Lung microvascular endothelial cell (primary cell): ENCODE measurements at places on chromosomes 7 and 10.
A peak's percentile ranks its signal among the peaks of the same experiment; 100 is the strongest.

DNA sequence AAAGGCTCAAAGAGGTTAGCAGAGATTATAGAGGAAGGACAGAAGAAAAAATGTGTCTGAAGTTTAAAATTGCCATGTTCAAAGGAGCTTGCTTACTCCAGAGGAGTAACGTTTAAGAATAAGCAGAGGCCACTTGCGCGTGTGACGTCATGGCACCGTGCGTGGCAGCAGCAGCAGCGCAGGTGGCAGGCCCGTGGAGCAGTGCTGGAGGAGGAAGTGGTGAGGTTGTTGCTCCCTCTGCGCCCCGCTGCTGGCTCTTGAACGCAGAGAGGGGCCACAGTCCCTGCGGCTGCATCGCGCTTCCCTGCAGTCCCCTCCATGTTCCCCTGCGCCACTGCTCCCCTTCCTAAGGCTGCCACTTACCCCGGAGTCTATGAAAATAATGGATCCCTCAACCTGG is 37.5 kb downstream of the GDI2 start:
- DNase-seq = no peak

DNA sequence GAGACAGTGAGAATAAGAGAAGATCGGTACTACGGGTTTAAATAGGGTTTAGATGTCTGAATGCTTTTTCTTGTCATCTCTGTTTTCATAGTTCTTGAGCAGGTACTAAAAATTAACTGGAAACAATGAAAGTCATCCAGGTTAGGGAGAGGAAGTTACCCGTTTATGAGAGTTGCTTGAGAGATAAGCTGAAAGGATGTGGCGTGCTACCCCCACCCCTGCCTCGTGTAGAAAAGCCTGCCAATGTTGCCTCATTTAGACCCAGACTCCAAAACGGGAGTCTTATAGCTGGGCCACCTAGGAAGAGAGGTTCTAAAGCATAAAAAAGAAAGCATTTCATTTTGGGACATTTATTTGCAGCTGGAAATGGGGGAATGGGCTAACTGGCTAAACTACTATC is 10.2 kb downstream of the AKR1C4 start:
- DNase-seq = no peak

DNA sequence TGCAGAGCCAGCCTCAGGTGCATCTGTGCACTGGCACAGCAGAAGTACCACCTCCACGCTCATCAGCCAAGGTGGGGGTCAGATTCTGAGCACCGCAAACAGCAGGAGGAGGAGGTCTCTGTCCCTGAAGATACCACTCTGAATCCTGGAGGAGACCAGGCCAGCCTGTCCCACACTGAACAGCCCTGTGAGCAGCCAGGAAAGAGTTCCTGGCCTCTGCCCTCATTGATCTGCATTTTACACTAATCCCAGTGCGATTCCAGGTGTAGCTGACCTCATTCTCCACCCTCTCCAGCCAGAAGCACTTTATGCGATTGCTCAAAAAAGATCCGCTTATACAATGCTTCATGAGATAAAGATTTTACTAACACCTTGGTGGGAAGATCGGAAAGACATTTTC is 99.1 kb upstream of the CACUL1 start:
- no peak for DNase-seq

DNA sequence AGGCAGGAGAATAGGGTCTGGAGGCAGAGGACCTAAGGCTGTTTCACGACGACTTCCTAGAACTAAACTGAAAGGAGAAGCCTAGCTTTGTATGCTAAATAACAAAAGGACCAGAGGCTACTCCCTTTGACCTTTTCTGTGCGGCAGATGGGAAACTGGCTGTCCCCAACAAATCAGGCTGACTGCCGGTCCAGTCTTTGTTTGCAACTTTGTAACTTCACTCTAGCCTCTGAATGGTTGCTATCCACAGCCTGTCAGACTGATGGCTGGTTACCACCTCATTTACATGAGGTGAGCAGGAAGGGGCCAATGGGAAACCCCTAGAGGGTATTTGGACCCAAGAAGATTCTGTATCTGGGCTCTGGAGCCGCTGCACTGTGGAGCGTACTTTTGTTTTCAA is 132.6 kb upstream of the SHH start:
- DNase-seq = no peak

- DNase-seq = no peak
Measured at GRCh38 chr10:31098046-31098445, 66.4 kb upstream of the ZNF438 start.

DNA sequence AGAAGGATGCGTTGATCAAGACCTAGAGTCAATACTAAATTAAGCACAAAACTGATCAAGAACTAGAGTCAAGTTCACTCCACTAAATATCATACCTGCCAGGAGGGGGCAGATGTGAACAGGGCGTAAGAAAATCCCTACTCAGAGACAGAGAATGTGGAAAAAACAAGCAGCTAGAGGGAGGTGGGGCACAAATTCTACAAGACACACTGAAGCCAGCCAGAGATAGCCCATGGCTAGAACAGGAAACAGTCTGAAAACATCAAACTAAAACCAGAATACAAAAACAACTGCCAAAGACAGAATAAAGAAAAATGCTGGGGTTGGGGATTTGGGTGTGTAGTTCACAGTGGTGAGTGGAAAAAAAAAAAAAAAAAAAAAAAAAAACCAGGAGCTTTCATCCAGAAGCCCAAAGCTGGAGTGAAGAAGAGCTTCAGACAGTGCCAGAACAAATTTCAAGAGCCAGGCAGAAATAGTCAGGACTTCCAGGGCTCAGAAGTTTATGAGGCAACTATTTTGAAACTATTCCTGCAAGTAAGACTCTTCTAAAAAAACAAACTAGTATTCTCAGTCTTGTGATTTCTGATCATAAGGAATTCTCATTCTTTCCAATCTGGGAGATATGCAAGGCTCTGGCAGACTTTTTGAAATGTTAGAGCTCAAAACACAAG is 118.3 kb downstream of the CCDC71L start:
- peak; percentile 96 for DNase-seq

DNA sequence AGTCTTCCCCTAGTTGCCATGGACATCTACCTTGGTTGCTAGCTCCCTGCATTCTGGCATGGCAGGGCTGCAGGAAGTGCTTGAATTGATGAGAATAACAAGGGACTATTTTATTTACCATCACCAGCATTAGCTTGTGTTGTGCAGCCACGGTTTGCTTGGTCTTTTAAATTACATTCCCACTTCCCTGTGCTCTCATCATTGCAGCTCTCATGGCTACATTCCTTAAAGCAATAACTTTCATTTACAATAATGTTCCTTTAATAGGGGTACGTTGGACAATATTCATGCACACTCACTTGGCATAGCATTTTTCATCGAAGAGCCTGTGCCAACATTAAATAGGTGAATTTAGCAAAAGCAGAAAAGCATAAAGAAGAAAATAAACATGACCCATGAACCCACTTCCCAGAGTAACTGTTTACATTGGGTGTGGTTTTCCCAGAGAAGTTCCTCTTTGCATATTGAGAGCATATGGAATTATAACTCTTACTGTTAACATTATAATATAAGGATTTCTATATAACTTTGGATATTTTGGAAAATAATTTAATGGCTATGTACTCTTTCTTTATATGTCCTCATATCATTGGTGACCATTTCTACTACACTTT is 113.2 kb upstream of the VWC2 start:
- no peak for DNase-seq

GRCh38 chr7:36306722-36307121 is 82.9 kb upstream of the ANLN start:
- DNase-seq = no peak

DNA sequence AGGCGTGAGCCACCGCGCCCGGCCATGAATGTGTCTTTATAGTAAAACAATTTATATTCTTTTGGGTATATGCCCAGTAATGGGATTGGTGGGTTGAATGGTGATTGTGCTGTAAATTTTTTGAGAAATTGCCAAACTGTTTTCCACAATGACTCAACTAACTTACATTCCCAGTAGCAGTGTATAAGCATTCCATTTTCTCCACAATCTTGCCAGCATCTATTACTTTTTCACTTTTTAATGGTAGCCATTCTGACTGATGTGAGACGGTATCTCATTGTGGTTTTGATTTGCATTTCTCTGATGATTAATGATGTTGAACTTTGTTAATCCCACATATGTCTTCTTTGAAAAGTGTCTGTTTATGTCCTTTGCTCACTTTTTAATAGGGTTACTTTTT is 1187.9 kb downstream of the XPNPEP1 start:
- DNase-seq = no peak

DNA sequence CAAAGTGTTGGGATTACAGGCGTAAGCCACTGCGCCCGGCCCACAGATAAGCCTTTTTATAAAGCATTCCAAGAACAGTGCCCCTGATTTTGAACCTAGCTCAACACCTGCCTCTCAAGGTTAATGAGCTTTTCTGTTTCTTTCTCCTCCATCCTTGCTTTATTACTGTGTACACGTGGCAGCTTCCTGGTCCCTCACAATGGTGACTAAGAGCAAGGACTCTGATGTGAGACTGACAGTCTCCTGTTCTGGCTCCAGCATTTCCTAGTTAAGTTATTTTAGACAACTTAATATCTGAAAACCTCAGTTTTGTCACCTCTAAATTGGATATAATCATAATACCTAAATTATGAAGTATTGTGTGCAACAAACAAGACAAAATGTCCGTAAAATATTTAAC is 9.9 kb downstream of the HABP2 start:
- DNase-seq = no peak

GRCh38 chr7:46468753-46469356 is 547.8 kb upstream of the IGFBP3 start:
- peak; percentile 53 for DNase-seq

DNA sequence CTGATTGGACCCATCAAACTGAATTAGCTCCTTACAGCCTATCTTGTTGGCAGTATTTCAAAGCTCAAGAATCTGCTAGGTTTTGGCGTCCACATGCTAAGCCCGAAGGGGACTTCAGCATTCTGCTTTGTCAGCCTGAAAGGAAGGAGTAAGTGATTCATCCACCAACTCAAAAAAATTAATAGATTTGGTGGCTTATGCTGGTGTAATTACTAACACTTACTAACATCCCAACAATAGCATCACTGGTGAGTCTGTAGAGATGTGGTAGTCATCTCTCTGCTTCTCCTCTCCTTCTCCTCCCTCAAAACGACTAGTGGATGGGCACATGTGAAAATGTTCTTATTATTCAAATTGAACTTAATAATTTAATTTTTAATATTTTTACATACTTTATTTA is 53.8 kb upstream of the EGR2 start:
- DNase-seq = no peak

DNA sequence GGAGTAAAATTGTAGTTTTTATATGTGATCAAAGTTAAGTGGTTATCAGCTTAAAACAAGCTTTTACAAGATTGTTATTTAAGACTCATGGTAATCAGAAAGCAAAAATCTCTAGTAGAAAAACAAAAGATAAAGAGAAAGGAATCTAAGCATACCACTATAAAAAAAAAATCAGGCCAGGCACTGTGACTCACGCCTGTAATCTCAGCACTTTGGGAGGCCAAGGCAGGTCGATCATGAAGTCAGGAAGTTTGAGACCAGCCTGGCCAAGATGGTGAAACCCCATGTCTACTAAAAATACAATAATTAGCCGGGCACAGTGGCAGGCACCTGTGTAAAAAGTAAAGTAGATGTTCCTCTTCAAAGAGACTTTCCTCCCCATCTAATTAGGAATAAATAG is 265.9 kb upstream of the NRP1 start:
- no peak for DNase-seq

GRCh38 chr10:131180086-131180485 is 131.4 kb downstream of the TCERG1L start:
- no peak for DNase-seq

DNA sequence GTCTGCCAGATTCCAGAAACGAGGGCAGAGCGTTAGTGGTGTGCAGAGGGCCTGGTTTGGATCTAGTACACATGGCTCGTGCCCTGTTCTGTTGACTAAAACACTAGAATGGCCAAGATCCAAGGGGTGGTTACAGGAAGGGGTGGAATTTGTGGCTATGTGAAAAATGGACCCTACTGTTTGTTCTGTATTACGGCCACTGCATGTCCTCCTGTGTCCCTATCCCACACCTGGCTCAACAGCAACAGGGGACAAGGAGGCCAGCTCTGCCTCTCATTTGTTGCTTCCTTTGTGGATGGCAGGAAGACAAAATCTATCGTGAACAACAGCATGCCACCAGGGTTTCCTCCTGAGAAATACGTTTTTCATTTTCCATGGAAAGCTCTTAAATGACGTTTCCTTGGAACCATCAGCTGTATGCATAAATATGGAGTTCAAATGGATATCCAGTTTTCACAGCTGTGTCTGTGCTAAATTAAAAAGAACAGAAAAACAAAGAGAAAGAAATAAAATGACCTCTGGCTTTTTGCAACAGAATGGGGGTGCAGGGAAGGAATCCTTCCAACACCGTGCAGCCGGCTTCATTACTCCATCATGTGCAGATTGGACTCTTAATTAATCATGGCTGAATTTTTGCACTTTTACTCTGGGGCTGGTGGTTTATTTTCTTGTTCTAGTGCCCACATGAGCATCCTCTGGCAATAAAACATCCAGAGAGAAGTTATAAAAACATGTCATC is 318.9 kb downstream of the CXCL12 start:
- DNase-seq = peak; percentile 77

GRCh38 chr7:64890761-64891362 is 12.2 kb upstream of the ZNF273 start:
- no peak for DNase-seq

- no peak for DNase-seq
Measured at GRCh38 chr10:97404044-97404443, 2.9 kb upstream of the RRP12 start.

DNA sequence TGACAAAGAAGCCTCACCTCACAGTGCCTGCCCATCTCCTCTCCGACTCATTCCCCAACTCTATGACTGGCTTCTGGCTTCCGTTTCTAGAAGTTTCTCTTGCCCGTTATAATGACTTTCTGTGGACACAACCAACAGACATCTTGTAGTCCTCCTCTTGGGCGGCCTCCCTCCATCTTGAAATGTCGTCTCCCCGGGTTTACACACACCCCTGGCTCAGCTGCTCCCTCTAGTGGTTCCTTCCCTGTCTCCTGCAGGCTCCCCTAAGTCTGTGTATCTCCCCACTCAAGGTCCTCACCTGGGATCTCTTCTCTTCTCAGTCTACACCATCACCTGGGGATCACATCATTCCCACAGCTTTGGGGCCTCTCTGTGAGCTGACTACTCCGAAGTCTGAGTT is 123.4 kb upstream of the NEBL start:
- peak; percentile 43 for DNase-seq

- peak; percentile 80 for DNase-seq
Measured at GRCh38 chr7:117195361-117196029, 127.4 kb downstream of the WNT2 start.

DNA sequence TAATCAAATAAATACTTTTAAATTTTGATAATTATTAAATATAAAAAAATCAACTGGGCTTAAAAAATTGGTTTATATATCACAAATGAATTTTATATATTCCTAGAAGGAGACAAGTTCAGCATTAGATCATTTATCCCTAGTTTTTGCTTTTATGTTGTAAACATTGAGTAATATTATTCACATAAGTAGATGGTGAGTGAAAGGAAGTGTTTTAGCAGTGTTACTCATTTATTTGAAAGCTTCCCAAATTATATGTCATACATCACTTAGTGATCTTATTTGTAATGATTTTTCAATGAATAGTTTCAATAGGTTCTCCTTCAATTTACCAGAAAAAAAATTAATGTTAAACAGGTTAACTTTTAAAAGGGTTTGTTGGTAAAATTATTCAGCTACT is 15.8 kb downstream of the KLLN start:
- no peak for DNase-seq
